ENCODE measurements at places on chromosomes 1 and 21.

DNA sequence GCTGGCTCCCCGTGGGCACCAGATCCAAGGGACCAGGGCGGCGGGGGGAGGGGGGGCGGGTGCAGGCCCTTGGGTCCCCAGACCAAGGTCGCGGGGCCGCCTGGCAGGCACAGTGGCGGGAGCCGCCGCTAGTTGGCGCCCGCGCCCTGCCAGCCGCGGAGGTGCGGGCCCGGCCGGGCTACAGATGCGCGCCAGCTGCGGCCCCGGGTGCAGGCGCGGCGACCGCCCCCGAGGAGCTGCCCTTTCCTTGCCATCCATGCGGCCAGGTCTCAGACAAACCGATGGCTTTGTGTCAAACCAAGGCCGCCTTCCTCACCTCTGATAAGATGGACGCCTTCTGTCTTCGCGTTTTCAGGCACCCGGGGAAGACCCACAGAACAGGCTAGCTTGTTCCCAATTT, 2.2 kb upstream of the RUNX3 start:
- DNase-seq = no peak

DNA sequence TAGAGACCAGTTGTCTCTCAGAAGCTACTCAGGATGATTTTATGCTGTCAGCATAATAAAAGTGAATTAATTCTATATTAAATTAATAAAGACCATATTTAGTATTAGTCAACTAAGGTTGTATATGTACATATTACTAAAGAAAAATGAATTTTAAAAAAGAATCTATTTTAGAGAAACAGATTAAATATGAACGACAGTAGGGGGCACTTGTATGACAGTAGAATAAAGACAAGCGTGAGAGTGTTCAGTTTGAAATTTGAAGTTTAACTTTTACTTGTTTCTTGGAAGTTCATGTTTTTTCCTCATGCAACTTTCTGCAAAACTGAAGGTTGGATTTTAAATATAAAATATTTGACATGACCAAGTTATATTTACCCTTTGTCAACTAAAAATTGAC, 67.9 kb upstream of the MACF1 start:
- DNase-seq = no peak

DNA sequence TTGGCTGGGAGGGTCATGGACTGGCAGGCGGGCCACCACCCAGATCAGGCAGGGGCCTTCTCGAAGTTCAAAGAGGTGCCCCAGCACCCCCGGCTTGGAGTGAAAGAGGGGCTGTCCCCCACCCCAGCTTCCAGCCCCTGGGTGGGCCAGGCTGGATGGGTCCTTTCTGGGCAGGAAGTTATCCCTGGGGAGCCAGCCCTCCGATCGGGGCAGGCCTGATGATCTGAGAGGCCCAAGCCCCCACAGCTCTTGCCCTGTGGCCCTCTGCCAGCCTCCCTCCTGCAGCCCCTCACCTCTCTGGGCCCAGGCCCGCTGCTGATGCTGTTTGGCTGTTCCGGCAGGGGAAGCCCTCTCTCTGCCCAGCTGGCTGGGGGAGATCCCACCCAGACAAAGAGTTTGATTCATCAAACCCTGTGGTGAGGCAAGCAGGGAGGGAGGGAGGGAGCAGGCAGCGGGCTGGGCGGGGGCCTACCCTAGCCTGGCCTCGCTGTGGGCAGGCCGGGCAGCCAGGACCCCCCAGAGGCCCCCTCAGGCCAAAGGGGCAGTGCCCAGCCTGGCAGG, 2.5 kb downstream of the ARHGEF19 start:
- DNase-seq = no peak

- peak; percentile 38 for DNase-seq
These were observed 11.1 kb upstream of the CHI3L1 start for GRCh38 chr1:203197625-203198024.

- DNase-seq = no peak
These were observed 179.8 kb downstream of the FOXD2 start for GRCh38 chr1:47617381-47618221.

- no peak for DNase-seq
These were observed 33.8 kb upstream of the RPL11 start for GRCh38 chr1:23657659-23658275.

DNA sequence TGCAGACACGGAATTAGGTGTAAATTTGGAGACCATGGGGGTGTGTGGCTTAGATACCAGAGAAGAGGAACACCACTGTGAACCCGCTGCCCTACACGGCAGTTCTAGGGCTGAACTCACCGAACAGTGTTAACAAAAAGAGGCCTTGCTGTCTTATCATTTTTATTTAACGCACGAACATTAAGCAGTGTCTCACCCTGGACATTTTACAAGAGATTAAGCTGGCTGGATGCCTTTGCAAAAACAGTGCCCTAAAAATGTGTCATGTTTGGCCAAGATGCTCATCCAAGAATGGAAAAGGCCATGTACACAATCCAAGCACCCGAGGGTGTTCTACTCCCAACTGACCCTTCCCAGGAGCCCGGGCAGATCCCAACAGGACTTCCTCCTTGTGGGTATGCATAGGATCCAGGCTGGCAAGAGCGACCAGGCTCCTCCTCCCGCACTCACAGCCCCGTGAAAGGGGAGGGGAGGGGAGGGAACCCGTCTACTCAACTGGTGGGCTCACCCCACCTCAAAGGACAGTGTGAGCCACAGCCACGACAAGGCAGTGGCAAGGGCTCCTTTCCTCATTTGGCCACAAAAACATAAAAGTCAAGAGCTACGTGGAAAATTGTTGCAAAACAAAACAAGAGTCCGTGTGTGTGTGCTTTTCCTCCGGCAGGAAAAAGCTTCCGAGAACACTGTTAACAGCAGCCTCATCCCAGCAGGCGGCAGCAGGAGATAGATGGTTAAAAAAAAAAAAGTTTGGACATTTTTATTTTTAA, 20.3 kb downstream of the C2CD2 start:
- no peak for DNase-seq

GRCh38 chr1:240293706-240294105, 202.0 kb downstream of the FMN2 start:
- DNase-seq = no peak

DNA sequence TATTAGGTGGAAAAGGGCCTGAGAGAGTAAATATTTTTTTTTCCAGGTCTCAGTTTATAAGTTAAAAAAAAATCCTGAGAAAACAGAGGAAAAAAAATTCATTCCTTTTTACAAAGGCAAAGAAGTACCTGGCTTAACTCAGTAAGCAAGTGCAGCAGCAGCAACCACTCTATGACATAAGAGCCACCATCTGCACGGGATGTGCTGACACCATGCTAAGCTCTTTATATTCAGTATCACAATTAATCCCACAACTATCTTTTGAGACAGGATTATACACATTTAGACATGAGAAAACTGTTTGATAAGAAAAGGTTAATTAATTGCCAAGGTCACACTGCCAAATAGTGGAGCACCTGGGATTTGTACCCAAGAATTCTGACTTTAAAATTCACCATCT, 13.4 kb upstream of the DPT start:
- no peak for DNase-seq

- DNase-seq = no peak
These were observed 76.6 kb downstream of the TMEM200B start for GRCh38 chr1:29047142-29047541.

GRCh38 chr1:183186841-183187240, 777 bp downstream of the LAMC2 start:
- no peak for DNase-seq

- no peak for DNase-seq
These were observed 11.1 kb upstream of the GJA5 start for GRCh38 chr1:147771226-147772125.

DNA sequence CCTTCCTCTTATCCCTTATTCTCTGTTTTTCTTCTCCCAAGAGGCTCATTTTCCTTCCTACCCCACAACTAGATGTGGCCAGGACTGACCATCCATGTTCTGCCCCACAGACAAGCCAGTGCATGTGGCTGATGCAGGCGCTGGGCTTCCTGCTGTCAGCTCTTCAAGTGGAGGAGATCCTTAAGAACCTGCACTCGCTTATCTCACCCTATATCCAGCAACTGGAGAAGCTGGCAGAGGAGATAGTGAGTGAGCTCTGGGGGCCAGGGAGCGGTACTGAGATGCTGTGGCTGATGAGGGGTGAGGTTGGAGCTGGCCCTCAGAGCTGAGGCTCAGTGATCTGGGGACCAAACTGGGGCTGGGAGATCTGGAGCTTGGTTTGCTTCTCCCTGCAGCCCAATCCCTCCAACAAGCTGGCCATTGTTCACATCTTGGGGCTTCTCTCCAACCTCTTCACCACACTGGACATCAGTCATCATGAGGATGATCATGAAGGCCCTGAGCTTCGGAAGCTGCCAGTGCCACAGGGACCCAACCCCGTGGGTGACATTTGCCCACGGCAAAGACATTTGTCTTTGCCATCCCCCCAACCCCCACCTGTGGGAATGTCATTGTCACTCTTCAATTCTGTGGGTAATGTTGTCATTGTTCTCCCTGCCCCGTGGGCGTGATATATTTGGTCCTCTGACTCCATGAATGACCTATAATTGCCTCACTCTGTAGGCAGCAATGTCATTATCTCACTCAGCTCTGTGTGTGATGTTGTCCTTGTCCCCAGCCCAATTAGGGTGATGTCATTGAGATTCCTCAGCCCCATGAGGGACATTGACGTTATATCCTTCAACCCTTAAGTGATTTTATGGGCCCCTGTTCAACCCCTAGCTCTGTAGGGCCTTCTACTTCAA, 11.2 kb upstream of the DPH2 start:
- no peak for DNase-seq

DNA sequence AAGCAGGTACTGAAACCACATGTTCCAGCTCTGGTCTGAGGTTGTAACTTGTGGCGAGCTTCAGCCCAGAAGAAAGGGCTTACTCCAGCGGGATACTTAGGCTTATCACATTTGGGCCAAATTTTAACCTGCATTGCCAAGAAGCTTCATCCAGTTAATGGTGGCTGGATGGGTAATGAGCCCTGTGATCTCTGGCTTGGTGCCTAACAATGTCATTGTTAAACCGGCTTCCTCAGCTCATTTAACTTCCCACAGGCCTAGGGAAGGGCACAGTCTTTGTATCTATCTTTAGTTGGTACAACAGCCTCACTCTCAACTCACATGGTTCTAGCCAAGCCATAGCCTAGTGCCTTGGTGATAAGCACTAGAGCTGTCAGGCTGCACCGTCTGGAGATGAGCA, 43.6 kb upstream of the CCDC190 start:
- DNase-seq = no peak

DNA sequence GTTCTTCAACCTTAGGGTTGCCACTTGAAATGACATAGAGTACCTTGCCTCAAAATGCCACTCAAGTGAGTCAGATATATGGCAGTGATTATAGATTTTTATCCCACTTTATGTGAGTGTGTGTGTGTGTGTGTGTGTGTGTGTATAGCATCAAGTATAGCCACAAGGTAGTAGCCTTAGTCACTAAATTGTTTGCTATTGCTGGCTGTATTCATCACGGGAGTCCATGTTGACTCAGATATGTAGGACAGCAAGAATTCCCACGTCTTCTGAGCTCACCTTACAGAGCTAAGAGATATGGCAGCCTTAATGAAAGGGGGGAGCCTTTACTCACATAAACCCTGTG, 9.3 kb downstream of the ETS2 start:
- DNase-seq = no peak

- peak; percentile 90 for DNase-seq
These were observed 32.8 kb upstream of the DNASE2B start for GRCh38 chr1:84365225-84366221.

DNA sequence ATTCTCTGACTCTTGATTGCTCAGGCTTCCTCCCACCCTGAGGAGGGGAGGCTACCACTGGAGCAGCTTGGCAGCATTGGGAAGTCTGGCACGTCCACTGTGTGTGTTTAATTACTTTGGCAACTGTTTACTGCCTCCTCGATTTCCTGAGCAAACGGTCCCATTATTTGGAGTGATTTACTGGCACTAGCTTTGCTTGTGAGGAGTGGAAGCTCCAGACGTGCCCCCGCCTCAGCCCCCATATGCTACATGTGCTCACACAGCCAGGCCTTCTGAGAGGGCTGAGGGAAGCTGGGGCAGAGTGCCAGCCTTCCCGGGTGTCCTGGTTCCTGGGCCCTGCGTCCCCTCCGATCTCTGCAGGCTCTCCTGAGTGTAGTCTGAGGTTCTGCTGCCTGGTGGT, 306.2 kb downstream of the PTPRU start:
- DNase-seq = no peak

DNA sequence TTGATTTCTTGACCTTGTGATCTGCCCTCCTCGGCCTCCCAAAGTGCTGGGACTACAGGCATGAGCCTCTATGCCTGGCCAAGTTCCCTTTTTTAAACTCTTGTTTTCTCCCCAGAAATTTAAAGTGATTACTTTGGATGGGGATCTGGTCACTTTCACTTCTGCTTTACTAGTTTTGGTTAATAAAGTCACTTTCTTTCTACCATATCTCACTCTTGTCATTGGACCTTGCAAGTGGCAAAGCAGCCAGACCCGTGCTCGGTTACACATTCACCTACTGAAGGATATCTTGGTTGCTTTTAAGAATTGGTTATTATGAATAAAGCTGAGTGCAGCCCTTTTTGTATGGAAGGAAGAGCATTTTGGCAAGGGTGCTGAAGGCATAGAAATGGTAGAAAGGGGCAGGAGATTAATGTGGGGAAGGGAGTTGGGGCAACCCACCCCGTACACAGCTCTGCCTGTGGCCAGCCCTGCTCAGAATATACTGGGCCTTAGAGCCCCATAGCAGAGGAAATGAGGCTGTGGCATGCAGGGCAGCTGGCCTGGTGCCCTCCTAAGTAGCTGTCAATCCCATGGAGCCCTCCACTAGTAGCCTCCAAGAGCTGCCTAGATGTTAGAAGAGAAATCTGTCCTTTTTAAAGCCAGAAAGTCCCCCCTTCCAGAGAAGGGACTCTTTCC, 40.7 kb downstream of the CD2 start:
- no peak for DNase-seq

DNA sequence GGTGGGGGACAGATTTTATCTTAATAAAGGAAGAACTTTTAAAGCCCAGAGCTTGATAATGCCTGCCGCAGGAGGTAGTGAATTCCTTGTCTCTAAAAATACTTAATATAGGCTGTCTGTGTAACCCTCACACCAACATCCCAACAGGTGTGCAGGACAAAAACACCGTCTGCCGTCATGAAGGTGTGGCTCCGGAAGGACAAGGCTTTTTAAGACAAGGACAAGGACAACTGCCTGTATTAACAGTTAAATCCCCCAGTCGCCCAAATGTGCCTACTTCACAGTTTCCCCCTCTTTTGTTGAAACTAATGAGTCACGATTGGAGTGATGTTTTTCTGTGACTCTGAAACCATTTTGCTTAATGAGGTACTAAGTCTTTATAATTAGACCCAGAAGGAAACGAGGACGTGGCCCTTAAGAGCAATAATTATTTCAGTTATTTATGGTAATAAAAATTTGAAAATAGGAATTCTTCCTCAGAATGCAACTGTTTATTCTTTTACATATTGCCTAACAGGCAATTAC, 27.3 kb upstream of the SPATA6 start:
- DNase-seq = no peak

GRCh38 chr1:203199816-203200571, 13.5 kb upstream of the CHI3L1 start:
- DNase-seq = no peak

GRCh38 chr21:21132390-21132789, 134.2 kb downstream of the NCAM2 start:
- no peak for DNase-seq
